Stimulated activated CD4-positive, alpha-beta T cell treated with anti-CD3 and anti-CD28 coated beads, Interleukin-12 subunit alpha, Interleukin-12 subunit beta, amount 100 ng/mL, for 48 hours (primary cell): ENCODE measurements at places on chromosomes 7 and 10.

- DNase-seq = no peak
Measured at GRCh38 chr10:62082729-62083411, 181.4 kb downstream of the ARID5B start.

DNA sequence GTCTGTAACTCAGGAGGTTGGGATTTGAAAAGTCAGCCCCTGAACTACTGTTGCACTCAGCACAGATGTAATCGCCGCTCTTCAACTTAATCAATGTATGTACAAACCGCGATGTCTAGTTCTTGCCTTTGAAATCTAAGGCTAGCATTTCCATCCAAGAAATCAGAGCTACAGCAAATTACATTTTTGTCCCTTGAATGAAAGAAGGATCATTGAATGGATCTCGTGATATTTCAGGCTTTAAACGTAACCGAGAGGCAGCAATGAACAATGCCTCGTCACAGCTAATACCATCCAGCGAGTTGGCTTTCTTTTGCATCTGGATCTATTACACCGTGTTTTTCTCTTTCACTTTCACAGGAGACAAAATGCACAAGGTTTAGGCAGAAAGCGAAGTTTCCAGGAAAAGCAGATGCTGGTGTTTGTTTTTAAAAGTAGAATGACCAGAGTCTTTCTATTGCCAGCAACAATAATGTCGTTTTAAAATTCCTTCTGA, 5.5 kb downstream of the SKIDA1 start:
- no peak for DNase-seq

DNA sequence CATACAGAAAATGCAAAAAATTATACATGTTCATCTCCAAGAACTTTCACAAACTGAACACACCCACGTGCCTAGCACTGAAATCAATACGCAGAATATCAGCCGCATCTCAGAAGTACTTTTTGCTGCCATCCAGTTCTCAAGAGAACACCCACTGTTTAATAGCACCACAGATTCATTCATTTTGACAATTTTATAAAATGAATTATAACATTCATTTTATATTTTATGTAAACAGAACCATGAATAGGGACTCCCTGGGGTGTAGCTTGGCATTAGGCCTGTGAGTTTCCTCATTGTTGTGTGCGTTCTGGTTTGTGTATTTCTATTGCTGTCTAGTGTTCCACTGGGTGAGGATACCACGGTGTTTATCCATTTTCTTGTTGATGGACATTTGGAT, 77.3 kb upstream of the PIP4K2A start:
- DNase-seq = no peak

DNA sequence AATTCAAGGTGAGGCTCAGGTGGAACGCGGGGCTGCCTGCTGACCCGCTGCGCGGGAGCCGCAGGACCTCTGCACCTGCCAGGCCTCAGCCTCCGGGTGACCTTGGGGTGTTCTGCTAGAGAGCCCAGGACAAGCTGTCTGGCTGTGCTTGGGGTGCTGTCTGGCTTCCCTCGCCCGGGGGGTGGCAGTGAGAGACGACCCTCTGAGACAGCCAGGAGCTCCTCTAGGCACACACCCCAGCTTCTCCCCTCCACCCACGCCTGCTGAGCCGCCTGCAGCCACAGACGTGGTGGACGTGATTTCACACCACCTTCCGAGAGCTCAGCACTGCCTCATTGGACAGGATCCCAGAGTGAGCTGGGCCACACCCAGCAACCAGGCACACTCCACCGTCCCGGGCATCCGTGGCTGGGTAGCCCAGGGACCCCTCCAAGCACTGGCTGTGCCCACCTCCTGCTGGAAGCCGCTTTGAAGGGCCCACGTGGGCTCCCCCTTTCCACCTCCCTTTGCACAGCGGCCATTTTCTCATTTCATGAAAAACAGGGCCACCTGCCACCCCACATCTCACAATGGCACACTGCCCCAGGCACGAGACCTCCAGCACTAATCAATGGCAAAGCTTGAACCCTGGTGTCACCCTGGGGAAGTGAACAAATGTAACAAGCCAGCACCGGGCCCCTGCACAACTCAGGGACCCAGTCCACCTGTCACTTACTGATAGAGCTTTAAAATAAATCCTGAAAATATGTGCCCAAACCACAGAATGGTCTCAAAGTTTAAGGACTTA, 35.0 kb downstream of the ZFAND2A start:
- no peak for DNase-seq

- no peak for DNase-seq
Measured at GRCh38 chr7:99031496-99031895, 112.4 kb downstream of the SMURF1 start.

DNA sequence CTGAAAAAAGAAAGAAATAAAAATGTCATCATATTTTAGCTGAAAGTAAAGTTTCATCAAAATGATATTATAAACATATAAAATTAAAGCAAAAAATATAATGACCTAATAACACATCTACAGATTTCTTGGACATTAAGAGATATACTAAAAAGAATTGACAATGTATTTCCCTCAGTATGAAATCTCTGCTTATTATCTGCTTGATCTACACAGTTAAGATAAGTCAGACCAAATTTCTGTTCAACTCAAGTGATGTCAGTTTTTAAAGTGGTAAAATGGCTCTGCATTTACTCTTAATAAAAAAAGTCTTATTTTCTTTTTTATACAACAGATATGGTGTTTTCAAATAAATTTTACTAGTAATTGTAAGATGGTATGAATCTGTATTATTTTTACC, 159.4 kb upstream of the SEMA3A start:
- DNase-seq = no peak

DNA sequence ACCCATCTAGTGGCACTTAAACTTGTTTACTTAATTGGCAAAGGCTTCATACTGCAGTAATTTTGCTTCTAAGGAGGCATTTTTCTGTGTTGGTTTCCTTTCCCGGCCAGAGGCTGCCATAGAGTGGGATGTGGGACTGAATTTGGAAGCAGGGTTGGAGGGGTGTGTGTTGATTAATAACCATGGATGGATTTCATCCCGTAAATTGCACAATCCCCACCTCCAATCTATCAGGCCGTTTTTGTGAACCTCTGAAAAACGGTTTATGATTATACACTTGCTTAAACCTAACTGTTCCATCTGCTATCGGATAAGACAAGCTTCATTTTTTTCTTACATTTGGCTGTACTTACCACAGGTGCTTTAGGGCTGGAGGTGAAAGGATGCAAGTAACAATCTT, 1.3 kb downstream of the TMEM60 start:
- no peak for DNase-seq

DNA sequence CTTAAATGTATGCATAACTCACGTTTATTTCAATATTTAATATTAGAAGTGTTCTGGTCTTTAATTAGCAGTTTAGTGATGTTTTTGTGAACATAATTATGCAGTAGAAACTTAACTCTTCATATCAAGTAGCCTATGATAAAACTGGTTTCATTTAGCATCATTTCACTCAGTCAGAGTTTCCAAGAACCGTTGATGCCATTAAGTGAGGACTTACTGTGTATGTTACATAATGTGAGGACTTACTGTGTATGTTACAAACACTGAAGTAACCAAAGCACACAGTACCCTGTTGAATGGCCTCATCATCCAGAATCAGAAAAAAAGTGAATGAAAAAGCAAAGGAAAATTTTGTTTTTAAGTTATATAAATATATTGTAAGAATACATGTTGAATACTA, 32.9 kb upstream of the PBLD start:
- DNase-seq = no peak

DNA sequence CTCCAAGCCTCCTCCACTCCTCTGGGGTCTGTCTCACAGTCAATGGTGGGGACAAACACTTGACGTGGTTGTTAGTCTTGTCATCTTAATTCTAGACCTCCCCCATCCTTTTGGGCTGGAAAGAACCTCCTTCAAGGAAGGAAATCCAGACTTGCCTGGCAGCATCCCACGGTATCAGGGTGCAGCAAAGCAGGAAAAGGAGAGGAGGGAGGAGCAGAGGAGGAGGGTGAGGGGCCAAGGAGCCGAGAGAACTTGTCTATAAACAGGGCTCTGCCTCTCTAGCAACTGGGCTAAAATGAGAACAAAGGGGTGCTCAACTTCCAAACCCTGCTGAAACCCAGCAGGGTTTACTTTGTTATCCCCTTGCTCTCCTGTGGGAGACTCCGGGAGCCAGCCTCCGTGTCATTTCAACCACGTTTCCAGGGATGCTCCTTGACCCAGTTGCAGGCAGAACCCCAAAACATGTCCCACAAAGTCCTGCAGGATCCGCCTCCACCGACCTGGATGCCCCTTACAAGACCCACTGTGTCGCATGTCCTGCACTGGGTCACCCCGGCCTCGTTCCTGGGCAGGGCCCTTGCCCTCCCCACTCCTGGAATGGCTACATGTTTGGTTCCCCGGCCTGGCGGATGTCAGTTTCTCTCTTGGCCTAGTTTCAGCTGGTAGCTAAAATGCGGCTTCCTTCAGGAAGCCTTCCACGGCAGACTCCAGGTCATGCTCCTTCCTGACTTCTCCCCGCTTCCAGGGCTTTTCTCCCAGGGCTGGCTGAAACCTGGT, 69.7 kb upstream of the MGMT start:
- no peak for DNase-seq

DNA sequence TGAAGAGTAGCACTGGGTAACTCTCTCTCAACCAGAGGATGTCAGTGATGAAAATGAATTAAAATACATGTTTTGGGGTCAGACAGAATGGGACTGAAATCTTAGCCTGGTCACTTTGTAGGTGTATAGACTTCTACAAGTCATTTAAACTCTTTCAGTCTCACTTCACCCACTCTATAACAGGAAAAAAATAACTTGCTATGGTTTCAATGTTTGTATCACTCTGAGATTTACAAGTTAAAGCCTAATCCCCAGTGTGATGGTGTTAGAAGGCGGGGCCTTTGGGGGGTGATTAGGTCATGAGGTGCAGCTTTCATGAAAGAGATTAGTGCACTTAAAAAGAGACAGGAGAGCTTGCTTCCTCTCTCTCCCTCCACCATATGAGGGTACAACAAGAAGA, 134.8 kb downstream of the INHBA start:
- no peak for DNase-seq

- no peak for DNase-seq
Measured at GRCh38 chr10:26543567-26544306, 105.6 kb downstream of the APBB1IP start.

GRCh38 chr7:28890137-28890536, 68.0 kb downstream of the TRIL start:
- DNase-seq = no peak

GRCh38 chr7:18574676-18575075, 79.1 kb downstream of the HDAC9 start:
- DNase-seq = no peak

GRCh38 chr10:75042292-75042974, 69.0 kb upstream of the SAMD8 start:
- no peak for DNase-seq

DNA sequence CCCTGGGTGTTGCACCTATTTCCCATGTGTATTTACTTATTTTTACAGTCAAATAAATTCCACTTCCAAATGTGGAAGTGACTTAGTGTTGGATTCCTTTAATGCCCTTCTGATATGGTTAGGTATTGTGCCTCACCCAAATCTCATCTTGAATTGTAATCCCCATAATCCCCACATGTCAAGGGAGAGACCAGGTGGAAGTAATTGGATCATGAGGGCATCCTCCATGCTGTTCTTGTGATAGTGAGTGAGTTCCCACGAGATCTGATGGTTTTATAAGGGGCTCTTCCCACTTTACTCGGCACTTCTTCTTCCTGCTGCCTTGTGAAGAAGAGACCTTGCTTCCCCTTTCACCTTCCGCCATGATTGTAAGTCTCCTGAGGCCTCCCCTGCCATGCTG, 136.9 kb downstream of the SNX10 start:
- no peak for DNase-seq

DNA sequence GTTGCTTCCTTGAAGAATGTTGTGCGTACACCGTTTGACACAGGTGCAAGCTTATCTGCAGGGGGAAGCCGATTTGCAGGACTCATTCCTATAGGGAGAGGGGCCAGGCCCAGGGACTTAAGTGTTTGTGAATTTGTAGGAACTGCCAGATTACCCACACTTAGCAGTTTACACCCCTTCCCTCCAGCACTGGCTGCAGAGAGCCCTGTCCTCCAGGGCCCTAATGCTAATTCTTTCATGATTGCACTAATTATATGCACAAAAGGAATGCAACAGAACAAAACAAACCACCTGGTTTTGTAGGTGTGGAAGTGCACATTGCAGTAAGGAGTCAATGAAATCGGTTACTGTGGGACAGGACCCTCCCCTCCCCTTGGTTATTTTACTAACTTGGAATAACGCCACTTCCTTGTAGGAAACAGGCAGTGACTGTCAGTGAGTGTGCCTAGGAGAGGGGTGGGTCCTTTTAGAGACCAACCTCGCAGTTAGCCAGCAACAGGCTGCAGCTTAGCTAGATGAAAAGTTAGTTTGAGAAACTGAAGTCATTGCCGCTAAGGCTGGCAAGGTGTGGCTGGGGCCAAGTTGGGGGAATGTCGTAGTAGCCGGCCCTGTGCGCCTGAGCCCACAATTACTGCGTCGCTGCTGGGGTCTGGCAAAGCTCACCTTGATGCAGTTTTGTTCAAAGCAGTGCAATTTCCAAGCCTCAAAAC, 60.6 kb downstream of the CUX1 start:
- no peak for DNase-seq

DNA sequence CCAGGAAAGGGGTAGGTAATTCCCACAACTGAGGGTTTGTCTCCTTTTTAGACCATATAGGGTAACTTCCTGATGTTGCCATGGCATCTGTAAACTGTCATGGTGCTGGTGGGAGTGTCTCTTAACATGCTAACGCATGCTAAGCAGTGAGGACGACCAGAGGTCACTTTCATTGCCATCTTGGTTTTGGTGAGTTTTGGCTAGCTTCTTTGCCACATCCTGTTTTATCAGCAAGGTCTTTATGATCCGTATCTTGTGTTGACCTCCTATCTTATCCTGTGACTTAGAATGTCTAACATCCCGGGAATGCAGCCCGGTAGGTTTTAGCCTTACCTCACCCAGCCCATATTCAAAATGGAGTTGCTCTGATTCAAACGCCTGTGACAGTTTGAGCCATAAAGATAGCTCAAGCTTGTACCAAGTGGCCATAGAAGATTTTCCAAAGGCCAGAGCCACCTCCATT, 176.0 kb upstream of the NAMPT start:
- no peak for DNase-seq

DNA sequence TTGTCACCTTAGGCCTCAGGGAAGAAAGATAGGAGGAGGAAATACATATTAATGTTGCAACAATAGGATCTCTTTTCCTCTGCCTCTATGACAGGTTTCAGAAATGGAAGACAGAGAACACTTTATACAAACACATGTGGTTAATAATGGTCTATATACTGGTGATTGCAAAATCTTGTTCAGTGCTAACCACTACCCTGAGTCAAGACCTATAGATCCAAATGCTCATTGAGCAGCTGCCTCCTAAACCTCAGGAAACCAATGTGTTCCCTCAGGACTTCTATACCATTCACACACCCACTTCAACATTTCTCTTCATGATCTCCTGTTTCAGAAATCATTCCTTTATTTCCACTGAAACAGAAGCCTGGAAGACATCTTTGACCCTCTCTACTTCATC, 32.5 kb upstream of the VWDE start:
- no peak for DNase-seq

- no peak for DNase-seq
Measured at GRCh38 chr7:877312-878232, 1.2 kb downstream of the GET4 start.

GRCh38 chr7:6533893-6534495, 17.3 kb downstream of the GRID2IP start:
- DNase-seq = peak; percentile 35
